ENCODE measurements at places on chromosomes 5 and 9. TPM values are rescaled to one million over a fixed set of nuclear protein-coding genes. Genes with fewer than 3 reads are reported as not detected.

GRCh38 chr5:172768573-172769341 is 2.2 kb downstream of the DUSP1 start:
- no peak for DNase-seq

DNA sequence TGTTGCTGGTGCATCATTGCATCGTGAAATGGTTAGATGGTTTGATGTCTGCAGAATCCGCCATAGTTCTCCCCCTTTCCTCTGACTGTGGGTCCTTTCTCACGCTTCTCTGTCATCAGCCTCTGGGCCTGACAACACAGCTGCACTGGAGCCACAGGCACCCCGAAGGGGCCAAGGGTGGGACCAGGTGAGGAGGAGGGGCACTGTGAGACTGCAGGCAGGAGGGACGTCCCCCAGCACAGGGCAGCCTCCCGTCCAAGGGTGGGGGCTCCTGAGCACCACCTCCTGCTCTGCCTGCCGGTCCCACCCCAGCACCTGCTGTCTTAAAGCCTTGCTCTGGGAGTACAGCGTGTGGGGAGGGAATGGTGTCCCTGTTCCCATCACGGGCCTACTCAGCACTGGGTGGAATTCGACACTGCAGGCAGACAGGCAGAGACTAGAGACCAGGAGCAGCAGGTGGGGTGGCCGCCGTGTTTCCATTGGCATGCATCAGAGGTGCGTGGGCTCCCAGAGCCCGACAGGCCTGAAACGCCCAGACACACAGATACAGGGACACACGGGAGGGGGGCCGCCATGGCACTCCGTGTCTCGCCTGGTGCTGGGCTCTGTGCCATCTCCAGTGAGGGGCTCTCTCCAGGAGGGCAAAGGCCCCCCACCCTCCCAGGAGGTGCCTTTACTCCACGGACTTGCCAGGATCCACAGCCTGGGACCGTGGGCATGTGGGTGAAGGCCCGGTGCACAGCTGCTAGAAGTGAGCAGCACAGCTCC is 15.0 kb downstream of the CACNA1B start:
- DNase-seq: no peak

DNA sequence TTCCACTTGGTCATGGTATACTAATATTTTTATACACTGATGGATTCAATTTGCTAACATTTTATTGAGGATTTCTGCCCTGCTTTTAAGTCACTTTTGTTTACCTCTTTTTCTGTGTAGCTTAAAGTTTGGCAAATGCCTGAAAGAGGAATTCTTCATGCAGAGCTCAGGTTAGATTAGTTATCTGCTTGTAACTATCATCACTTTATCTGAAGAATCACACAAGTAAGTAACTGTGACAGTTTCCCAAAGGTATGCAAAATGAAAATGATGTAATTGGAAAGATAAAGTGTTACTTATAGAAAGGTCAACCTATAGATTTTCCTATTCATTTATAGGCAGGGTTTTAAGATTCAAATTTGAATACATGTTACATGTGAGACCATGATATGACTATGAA is 188.8 kb upstream of the ACTBL2 start:
- DNase-seq: no peak

DNA sequence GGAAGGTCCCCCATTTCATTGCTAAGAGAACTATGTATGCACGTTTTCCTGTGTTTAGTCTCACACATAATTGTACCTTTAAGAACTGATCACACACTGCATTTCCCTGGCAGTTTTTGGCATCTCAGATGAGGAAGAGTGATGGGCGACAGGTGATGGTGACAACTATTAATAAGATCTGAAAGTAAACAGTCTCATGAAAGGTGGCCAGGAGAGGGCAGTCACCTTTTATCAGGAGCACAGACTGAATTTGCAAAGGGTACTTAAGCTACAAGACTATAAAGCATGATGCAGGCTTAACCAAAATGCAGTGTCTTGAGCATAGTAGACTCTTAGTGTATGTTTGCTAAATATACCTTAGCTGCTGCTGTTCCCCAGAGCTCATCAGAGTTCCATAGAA is 91.5 kb downstream of the GHR start:
- no peak for DNase-seq

TSLP gene
- total RNA-seq: 0.20 TPM

C9orf50 gene
- total RNA-seq: not detected

PCDHA4 gene
- not detected for total RNA-seq

- DNase-seq: peak; percentile 73
Observed at GRCh38 chr5:179795863-179796833, 2.4 kb downstream of the LTC4S start.

GRCh38 chr5:156402387-156402921 is 75.5 kb downstream of the SGCD start:
- peak; percentile 75 for DNase-seq

FAM169A gene
- total RNA-seq: 5.8 TPM

- no peak for DNase-seq
Observed at GRCh38 chr5:112737070-112737462, 619 bp upstream of the APC start.

DNA sequence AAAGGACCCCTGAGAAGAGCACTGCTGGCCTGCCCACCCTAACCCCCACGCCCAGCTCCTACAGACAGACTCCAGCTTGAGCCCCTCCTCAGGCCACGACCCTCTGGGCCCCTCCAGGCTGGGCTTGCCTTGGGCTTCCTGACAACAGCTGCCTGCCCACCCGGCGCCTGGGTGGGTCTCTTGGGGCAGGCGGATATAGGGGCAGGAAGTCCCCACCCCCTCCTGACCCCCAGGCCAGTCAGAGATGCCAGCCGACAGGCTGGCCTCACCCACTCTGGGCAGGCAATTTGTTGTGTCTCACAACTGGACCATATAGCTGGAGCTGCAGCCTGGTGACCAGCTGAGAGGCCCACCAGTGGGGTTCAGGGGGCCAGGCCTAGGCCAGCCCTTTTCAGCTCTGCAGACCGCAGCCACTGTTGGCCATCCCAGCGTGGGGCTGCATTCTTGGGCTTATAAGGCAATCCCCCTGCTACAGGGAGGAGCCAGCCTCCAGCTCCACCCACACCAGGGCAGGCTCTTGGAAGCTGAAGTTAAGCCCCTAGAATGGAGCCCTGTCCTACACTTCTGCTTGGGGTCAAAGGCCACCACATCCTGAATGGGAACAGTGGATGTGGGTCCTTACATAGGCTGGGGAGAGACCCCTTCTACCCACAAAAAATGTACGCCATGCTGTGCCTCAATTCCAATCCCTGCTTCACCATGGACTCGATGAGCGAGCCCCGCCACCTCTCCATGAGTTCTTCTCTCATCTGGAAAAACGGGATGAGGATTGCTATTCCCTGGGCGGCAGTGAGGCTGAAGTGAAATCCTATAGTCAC is 2.0 kb downstream of the PDLIM7 start:
- DNase-seq: peak; percentile 60

AFAP1L1 gene
- total RNA-seq: not detected

OLFM1 gene
- not detected for total RNA-seq

CTXN3 gene
- not detected for total RNA-seq

KIF24 gene
- 13.6 TPM for total RNA-seq

All from activated CD8-positive, alpha-beta memory T cell treated with anti-CD3 and anti-CD28 coated beads, Interleukin-2, amount 10 ng/mL, durations not matched to agents 7 days and 5 days (primary cell).